GM18507 (cell line): ENCODE measurements at places on chromosomes 7 and 10.
A peak's percentile ranks its signal among the peaks of the same experiment; 100 is the strongest.

GRCh38 chr10:31698181-31698830 lies 230.3 kb downstream of the ARHGAP12 start:
- no peak for DNase-seq

- DNase-seq: no peak
These were observed 7.6 kb downstream of the LRIT2 start for GRCh38 chr10:84217746-84218145.

- DNase-seq: peak; percentile 9
These were observed 67.8 kb upstream of the ATP6V0A4 start for GRCh38 chr7:138865843-138866242.

DNA sequence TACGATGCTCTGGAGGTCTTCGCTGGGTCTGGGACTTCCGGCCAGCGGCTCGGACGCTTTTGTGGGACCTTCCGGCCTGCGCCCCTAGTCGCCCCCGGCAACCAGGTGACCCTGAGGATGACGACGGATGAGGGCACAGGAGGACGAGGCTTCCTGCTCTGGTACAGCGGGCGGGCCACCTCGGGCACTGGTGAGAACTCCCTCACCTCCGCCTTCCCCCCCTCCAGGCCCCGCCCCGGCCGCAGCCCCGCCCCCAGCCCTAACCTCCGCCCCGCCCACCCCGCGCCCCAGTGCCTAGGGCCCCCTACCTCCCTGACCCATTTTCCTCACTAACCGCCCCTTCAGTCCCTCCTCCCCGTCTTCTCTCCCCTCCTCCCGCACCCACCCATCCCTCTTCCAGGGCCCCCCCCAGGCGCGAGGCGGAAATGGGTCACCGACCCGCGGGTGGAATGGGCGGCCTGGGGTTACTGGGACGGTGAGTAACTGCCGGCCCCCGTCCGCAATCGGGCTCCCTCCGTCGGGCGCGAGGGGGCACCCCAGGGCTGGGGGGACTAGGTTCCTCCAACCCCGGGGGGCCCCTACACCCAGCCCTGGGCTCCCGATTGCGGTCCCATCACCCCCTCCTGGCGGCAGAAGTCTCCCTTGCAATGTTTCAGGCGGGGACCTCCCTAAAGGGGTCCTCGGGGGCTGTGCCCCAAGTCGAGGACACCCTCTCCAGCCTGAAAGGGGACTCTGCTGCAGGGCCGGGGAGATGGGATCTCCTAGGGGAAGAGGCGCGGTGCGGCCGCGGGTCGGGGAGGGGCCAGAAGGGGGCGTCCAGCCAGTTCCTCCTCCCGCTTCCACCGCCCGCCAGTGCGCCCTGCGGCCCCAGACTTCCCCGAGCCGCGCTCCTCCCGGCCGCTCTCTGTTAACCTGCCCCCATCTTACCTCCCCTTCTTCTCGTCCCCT lies 2.1 kb downstream of the PCOLCE start:
- peak; percentile 78 for DNase-seq

- DNase-seq: no peak
These were observed 12.9 kb upstream of the ENTPD1 start for GRCh38 chr10:95742962-95743535.

GRCh38 chr10:120459185-120459584 lies 2.2 kb downstream of the PLPP4 start:
- no peak for DNase-seq
